Activated T-helper 1 cell treated with anti-CD3 and anti-CD28 coated beads, Interleukin-2, amount 50 U/mL, for 16 hours (primary cell): ENCODE measurements at places on chromosomes 16 and 17.

- no peak for DNase-seq
Observed at GRCh38 chr16:53282975-53283946, 151.0 kb upstream of the RBL2 start.

DNA sequence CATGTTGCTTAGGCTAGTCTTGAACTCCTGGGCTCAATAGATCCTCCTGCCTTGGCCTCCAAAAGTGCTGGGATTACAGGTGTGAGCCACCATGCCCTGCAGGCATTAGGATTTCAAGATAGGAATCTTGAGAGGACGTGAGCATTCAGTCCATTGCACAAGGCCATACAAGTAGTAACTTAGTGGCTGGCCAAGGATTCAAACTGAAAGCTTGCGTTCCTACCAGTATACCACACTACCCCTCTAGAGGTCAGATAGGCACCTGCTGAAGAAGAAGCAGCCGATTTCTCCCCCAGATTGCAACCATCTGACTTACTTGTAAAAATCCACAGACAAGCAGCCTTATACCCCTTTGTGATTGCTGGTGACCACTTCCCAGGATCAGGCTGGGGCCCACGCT is 80.9 kb downstream of the CACNG3 start:
- no peak for DNase-seq

DNA sequence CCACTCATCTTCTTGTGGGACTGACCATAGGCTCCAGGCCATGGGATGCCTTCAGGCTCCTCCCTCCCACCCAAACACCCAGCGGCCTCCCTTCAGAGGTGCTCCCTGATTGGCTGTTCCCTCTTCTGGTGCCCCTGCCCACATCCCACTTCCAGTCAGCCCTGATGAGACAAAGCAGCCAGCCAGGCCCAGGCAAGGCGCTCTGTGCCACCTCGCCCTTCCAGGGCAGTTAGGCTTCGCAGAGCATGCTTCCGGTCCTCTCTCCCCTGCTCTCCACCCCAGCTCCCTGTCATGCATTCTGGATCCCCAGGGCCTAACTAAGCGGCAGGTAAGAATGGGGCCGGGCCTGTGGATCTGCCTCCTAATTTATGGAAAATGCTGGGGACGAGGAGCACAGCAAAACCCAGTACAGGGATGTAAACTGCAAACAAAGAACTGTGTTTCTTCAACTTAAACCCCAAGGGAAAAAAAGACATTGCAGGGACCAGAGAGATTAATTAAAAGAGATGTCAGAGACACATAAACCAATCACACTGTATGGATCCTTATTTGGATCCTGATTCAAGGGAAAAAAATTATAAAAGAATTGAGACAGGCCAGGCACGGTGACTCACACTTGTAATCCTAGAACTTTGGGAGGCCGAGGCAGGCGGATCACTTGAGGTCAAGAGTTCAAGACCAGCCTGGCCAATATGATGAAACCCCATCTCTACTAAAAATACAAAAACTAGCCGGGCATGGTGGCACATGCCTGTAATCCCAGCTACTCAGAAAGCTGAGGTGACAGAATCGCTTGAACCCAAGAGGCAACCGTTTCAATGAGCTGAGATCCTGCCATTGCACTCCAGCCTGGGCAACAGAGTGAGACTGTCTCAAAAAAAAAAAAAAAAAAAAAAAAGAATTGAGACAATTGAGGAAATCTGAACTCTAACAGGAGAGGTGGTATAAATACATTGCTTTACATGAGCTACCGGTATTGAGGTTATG is 26.0 kb downstream of the ZDHHC7 start:
- no peak for DNase-seq

DNA sequence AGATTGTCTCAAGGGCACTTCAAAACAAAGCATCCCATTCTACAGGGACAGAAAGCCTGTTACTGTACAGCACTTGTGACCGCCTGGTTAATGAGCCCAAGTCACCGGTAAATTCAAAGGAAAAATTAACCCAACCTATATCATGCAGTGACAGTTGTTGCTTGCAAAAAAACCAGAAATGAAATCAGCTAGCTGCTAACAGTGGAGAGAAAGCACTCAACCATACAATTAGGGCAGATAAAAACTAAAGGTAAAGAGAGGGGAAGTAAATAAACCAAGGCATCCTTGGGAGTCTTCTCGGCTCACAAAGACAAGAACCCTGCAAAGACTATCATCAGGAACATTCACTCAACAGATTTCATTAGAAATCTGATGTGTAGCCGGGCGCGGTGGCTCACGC is 5.9 kb downstream of the RETREG3 start:
- no peak for DNase-seq

DNA sequence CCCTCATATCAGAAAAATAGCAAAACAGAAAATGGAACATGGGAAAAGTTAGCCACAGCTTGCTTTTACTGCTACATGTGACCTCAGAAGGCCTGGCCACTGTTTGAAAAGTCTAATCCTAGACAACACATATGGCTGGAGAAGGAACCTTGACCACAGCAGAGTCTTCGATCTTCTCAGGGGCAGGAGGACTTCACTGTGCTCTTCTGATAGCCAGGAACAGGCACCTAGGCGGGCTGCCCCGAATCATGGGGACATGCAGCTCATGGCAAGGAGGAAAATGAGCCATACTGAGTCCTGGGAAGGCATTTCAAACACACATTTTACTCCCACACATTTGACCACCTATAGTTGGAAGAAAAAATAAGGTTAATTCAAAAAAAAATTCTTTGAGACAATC is 31.1 kb upstream of the ADORA2B start:
- DNase-seq, result no peak

GRCh38 chr17:41049110-41049509 is 2.0 kb upstream of the KRTAP2-1 start:
- no peak for DNase-seq
